ENCODE measurements at places on chromosomes 12 and 14.
A peak's percentile ranks its signal among the peaks of the same experiment; 100 is the strongest.

DNA sequence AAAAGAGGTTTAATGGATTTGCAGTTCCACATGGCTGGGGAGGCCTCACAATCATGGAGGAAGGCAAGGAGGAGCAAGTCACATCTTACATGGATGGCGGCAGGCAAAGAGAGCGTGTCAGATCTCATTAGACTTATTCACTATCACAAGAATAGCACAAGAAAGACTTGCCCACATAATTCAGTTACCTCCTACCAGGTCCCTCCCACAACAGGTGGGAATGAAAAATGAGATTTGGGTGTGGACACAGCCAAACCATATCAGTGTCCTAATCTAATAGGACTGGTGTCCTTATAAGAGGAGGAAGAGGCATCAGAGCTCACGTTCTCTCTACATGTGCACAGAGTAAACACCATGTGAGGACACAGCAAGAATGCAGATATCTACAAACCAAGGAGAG is 25.9 kb downstream of the DYRK2 start:
- peaks cover 13% of the 10 kb centered on the region for H3K36me3 ChIP-seq
- H3K27ac ChIP-seq = no peak overlapping the region
- no peaks in the 10 kb centered on the region for H3K27me3 ChIP-seq
- DNase-seq = no peak

DNA sequence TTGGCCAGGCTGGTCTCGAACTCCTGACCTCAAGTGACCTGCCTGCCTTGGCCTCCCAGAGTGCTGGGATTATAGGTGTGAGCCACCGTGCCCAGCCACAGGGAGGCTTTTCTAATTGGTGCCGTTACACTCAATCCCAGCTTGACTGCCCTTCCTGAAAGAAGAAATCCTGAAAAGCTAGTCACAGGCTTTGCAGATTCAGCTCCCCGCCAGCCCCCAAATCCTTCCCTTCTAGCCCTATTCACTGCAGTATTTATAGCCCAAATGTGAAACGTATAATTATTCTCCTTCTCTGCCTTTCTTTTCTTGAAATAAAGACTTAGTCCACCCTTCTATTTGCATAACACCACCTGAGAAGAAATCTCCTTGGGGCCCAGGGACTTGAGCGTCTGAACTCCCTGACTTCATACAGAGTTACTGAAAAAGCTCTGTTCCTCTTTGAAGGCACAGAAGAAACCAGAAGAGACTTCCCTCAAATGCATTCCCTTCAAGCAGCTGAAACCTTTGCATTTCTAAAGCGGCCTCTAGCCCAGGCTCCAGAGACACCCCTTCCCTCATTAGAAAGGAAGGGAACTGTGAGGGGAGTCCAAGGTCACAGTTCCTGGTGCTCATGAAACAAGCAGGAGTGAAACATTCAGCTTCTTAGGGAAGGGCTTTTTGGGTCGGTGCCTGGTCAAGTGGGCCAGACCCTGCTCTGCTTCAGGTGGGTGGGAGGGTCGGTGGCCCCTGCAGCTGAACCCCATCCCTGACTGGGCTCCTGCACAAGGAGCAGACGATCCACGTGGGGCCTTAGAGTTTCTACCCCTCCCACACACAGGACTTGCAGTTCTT is 42.3 kb upstream of the BATF start:
- peaks cover 3% of the 10 kb centered on the region for H3K27me3 ChIP-seq
- no peaks in the 10 kb centered on the region for H3K36me3 ChIP-seq
- H3K27ac ChIP-seq = no peak overlapping the region
- peaks cover 6% of the 10 kb centered on the region for H3K4me1 ChIP-seq

- DNase-seq = no peak
- H3K4me1 ChIP-seq = peaks cover 8% of the 10 kb centered on the region
- H3K27me3 ChIP-seq = no peaks in the 10 kb centered on the region
- H3K4me3 ChIP-seq = no peak overlapping the region
- H3K27ac ChIP-seq = peak overlapping the region; percentile 5
Observed at GRCh38 chr12:19482036-19482435, 42.7 kb downstream of the AEBP2 start.

- H3K4me1 ChIP-seq = peaks cover 29% of the 10 kb centered on the region
- H3K27ac ChIP-seq = peak overlapping the region; percentile 91
- no peaks in the 10 kb centered on the region for H3K27me3 ChIP-seq
- peaks cover 8% of the 10 kb centered on the region for H3K36me3 ChIP-seq
- H3K4me3 ChIP-seq = no peak overlapping the region
Observed at GRCh38 chr12:108825201-108825950, 32.0 kb downstream of the SSH1 start.

- H3K4me1 ChIP-seq = no peaks in the 10 kb centered on the region
- DNase-seq = no peak
- peaks cover 8% of the 10 kb centered on the region for H3K36me3 ChIP-seq
Observed at GRCh38 chr14:105765893-105766614, 239.7 kb downstream of the TMEM121 start.

DNA sequence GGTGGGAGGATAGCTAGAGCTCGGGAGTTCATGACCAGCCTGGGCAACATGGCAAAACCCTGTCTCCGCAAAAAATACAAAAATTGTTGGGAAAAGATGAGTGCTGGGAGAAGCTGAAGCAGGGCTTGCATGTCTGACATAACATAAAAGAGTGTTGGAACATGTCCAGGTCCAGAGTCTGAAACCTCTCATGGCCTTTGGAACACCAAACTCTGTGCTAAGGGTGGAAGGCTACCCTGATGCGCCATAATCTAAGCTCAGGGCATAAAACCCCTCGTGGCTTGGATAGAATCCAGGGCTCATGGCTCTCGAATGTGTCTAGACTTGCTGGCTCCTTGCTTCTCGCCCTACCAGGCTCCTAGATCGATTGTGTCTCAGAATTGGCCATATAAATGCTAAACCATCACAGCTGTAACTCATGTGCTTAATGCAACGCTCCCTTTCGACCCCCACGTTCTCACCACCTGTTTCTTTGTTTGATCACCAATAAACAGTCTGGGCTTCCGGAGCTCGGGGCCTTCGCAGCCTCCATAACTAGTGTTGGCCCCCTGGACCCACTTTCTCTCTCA is 6.7 kb upstream of the CLEC7A start:
- DNase-seq = no peak
- H3K4me1 ChIP-seq = no peaks in the 10 kb centered on the region
- no peaks in the 10 kb centered on the region for H3K27me3 ChIP-seq
- no peak overlapping the region for H3K27ac ChIP-seq

- H3K27ac ChIP-seq = no peak overlapping the region
- no peak for DNase-seq
- no peak overlapping the region for H3K4me3 ChIP-seq
- peaks cover under 1% of the 10 kb centered on the region for H3K4me1 ChIP-seq
- H3K27me3 ChIP-seq = peaks cover 18% of the 10 kb centered on the region
Observed at GRCh38 chr12:33432992-33433391, 6.6 kb downstream of the SYT10 start.

- no peaks in the 10 kb centered on the region for H3K4me1 ChIP-seq
- H3K4me3 ChIP-seq = no peak overlapping the region
- no peak for DNase-seq
- H3K27ac ChIP-seq = no peak overlapping the region
- H3K27me3 ChIP-seq = peaks cover 29% of the 10 kb centered on the region
- no peaks in the 10 kb centered on the region for H3K36me3 ChIP-seq
Observed at GRCh38 chr14:104542871-104543830, 36.4 kb upstream of the C14orf180 start.

- H3K27me3 ChIP-seq = no peaks in the 10 kb centered on the region
- no peak overlapping the region for H3K4me3 ChIP-seq
- no peaks in the 10 kb centered on the region for H3K36me3 ChIP-seq
Observed at GRCh38 chr14:44165286-44165685, 341.8 kb downstream of the FSCB start.

- no peaks in the 10 kb centered on the region for H3K4me1 ChIP-seq
- peaks cover 9% of the 10 kb centered on the region for H3K27me3 ChIP-seq
- H3K27ac ChIP-seq = no peak overlapping the region
- H3K36me3 ChIP-seq = peaks cover 7% of the 10 kb centered on the region
- no peak for DNase-seq
Observed at GRCh38 chr12:51726931-51727330, 121.6 kb downstream of the FIGNL2 start.
